Activated T-helper 1 cell treated with anti-CD3 and anti-CD28 coated beads, Interleukin-2, amount 50 U/mL, for 16 hours (primary cell): ENCODE measurements at places on chromosomes 2 and 18.

DNA sequence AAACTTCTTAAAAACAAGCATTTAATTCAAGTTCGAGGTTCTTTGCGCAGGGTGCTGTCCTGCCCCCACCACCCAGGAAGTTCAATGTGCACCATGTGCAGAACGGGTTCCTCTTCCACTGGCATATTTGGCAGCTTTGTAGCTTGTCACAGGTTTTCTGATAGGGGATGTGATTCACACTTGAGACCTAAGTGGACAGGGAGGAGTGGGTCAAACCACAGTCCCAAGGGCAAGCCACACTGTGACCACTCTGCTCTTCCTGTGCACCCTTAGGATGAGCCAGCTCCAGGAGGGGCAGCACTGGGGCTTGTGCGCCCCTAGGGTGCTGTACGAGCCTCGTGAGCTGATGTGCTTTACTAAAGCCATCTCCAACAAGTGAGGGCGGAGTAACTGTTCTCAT, 82.5 kb downstream of the TGFA start:
- DNase-seq, result no peak

- no peak for DNase-seq
Measured at GRCh38 chr18:30862900-30863299, 179.6 kb downstream of the DSC3 start.

- no peak for DNase-seq
Measured at GRCh38 chr2:214246417-214246816, 164.4 kb upstream of the VWC2L start.

- no peak for DNase-seq
Measured at GRCh38 chr2:238496756-238497609, 70.3 kb downstream of the ASB1 start.

DNA sequence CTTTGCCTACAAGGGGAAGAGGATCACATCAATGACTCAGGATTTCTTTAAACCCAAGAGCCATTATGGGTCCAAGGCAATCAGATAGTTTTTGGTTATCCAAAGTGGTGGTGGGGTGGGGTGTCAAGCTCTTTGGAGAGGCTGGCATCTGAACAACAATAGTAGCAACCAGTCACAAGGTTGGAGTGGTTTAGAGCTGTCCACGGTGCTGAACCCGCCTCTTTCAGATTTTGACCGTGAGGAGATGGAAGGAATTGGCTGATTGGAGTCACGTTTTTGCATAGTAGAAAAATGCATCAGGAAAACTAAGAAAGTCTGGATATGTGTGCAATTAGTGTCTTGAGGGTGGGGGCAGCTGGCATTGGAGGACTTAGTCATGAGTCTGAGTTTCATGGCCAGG, 159.9 kb downstream of the LOXHD1 start:
- DNase-seq, result no peak

GRCh38 chr2:28415010-28415409, 22.4 kb downstream of the FOSL2 start:
- no peak for DNase-seq

DNA sequence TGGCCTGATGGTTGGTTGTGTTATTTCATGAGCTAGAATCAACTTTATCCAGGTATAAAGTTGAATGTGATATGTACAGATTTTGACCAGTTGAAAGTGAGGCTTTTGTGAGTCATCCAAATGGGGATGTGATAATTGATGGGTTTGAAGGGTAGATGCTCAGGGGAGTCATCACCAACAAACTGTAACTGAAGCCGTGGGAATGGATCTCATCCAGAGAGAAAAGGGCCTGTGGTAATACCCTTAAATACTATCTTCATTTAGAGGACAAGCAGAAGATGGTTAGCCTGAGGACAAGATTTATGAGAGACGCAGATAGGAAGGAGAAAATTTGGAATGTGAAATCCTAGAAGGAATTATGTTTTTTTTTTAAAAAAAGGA, 90.5 kb upstream of the MYO3B start:
- DNase-seq, result no peak

GRCh38 chr2:170924969-170925368, 4.1 kb upstream of the GORASP2 start:
- no peak for DNase-seq

DNA sequence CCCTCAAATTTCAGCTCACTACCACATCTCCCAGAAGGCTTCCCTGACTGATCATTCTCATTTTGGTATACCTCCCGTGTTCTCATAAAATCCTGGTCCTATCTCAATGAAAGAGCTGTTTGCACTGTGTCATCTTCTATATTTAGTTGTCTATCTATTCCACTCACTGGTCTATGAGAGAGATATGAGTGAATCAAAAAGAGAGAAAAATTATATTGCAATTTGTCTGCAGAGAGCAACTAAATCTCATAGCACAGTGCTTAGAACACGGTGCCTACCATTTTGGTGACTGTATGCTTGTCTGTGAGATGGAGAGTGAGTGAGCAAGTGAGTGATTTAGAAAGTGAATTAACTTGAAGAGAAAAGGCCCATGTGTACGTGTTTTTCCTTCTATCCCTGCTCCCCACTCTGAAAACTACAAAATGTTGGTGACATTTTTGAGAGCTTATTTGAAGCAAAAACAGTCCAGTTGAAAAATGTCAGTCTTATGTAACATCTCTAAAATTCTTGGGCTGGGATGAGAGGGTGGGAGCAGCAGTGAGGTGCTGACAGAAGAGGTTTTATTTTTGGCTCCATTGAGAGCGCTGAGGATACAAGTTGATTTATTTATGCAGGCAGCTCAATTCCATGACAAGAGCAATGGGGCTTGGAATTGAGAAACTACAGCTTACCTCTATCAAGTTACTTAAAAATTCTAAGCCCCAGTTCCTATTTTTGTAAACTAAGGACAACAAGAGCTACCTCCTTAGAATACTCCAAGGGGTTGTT, 373.5 kb upstream of the CHST9 start:
- DNase-seq, result no peak

GRCh38 chr2:191382801-191383200, 137.6 kb downstream of the MYO1B start:
- no peak for DNase-seq

GRCh38 chr2:131519466-131519865, 8.2 kb upstream of the CCDC74A start:
- DNase-seq, result no peak

- DNase-seq, result no peak
Measured at GRCh38 chr2:220931491-220931890, 640.6 kb downstream of the EPHA4 start.

GRCh38 chr2:16442971-16443370, 222.7 kb downstream of the CYRIA start:
- no peak for DNase-seq

GRCh38 chr2:120314690-120315366, 31.1 kb upstream of the INHBB start:
- DNase-seq, result no peak

DNA sequence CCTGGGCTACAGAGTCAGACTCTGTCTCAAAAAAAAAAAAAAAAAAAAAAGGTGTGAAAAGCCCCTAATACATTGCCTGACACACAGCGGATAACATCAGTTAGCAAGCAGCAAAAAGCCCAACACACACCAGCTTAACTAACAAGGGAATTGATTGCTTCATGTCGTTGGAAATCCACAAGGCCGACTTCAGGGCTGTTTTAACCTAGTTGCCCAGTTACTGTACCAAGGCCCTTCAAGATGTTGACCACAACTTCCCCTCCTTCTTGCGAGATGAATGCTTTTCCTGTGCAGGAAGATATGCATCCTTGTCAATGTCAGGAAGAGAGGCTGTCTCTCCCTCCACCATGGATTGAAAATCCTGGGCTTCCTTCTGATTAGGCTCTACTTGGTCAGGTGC, 202.9 kb downstream of the MIB1 start:
- DNase-seq, result no peak

- DNase-seq, result no peak
Measured at GRCh38 chr18:65516209-65516608, 234.6 kb upstream of the CDH7 start.

- DNase-seq, result no peak
Measured at GRCh38 chr2:126700677-126701076, 44.7 kb downstream of the GYPC start.
